ENCODE measurements at places on chromosomes 16 and 17.

DNA sequence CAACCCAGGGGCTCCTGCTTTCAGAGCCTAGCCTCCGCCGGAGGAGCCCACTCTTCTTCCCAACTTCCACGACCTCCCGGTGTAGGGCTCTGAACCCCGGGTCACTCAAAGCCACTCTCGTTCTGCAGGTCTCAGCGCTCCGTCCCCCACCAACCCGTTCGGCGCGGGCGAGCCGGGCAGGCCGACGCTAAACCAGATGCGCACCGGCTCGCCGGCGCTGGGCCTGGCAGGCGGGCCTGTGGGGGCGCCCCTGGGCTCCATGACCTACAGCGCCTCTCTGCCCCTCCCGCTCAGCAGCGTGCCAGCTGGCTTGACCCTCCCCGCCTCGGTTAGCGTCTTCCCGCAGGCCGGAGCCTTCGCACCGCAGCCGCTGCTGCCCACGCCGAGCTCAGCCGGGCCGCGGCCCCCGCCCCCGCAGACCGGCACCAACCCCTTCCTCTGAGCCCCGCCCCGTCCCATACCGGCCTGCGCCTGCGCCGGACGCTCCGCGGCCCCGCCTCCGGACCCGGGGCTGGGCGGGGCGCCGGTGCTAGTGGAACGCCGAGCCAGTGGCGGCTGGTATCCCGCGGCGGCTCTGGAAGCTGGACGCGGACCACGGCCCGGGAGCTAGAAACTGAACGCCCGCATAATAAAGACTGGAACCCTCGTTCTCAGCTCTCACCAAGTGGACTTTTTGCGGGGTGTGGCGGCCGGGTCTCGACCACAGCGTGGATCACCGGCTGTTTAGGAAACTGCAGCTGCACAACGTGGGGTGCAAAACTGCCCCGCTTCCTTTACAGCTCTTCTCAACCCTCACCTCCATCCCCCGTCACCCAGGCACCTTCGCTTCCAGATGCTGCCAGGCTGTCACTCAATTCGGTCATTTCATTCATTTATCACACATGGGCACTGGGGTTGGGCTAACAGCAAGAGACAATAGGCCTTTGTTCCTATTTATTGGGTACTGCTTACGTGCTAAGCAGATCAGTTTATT lies 5.0 kb upstream of the SPATA20 start:
- DNase-seq: peak; percentile 51

- no peak for DNase-seq
These were observed 114.4 kb downstream of the CDH13 start for GRCh38 chr16:82741073-82741615.

GRCh38 chr17:3860939-3861700 lies 15.1 kb upstream of the NCBP3 start:
- no peak for DNase-seq

DNA sequence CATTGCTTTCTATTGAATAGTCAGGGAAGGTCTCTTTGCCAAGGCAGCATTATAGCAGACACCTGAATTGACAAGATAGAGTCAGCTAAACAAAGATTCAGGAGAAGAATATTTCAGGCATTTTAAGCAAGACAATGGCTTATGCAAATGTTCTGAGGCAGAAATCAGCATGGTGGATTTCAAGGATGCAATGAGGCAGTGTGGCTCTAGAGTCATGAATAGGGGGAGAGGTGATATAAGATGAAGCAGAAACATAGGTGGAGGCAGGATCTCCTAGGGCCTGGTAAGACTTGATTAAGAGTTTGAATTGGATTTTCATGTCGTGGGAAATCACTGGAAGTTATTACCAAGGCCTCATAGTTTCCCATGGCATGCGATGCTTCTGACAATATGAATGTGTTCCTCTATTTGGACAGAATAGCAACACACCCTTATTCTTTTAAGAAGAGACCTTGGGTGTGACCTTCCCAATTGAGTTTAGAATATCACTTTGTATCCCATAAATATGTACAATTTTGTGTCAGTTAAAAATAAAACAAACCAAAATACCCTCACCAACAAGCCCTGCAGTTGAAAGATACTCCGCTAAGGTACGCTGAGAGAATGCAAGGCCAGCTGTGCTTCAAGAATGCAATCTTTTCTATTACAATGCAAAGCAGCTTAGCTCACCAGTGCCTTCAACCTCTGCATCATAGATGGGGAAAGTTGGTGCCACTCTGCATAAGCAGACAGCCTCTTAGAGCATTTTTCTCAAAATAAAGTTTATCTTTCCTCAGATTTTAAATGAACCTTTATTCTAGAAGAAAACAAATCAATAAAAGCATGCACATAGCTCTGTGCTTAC lies 139.6 kb upstream of the SALL1 start:
- no peak for DNase-seq
